ENCODE measurements at places on chromosomes 5 and 9.
A peak's percentile ranks its signal among the peaks of the same experiment; 100 is the strongest.

DNA sequence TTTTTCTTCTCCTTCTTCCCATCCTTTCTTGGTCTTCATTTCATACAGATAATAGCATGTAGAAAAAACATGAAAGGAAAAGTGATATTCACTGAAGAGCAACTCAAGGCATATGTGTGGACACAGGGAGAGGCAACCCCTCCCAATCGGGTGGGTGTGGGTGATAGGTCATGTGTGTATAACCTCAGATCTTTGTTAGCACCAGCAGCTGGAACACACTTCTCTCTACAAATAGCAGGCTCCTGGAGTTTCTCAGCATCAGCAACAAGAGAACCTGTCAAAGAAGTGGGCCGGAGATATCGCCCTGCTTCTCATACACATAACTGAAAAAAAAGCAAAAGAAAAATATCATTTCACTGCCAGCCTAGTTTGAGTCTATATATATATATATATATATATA is 426.4 kb downstream of the DTWD2 start:
- no peaks in the 10 kb centered on the region for H3K27me3 ChIP-seq
- H3K4me1 ChIP-seq: no peaks in the 10 kb centered on the region
- H3K4me3 ChIP-seq: no peak overlapping the region
- no peaks in the 10 kb centered on the region for H3K36me3 ChIP-seq
- DNase-seq: no peak
- H3K27ac ChIP-seq: no peak overlapping the region

GRCh38 chr9:30723656-30724055 is 1660.8 kb upstream of the ACO1 start:
- no peaks in the 10 kb centered on the region for H3K4me1 ChIP-seq
- no peaks in the 10 kb centered on the region for H3K36me3 ChIP-seq
- DNase-seq: no peak

DNA sequence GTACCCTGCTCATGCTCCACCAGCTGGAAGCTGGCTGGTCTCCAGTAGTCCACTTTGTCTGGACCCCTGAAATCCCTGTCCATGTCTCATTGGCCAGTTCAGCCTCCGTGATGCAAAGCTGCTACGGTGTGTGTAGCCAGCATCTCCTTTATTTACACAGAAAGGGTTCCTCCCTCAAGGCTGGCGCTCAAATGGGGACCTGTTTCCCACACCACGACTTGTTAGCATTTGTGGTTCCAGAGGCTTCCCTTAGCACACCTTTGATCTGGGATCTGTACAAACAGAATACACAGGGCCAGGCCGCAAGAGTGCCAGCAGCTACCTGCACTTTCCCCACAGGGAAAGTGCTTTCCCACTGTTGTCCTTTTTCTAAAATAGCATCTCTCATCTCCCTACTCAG is 5.7 kb upstream of the SMU1 start:
- H3K4me1 ChIP-seq: peaks cover 20% of the 10 kb centered on the region
- no peaks in the 10 kb centered on the region for H3K27me3 ChIP-seq
- no peak overlapping the region for H3K4me3 ChIP-seq
- H3K27ac ChIP-seq: peak overlapping the region; percentile 64
- no peaks in the 10 kb centered on the region for H3K36me3 ChIP-seq

DNA sequence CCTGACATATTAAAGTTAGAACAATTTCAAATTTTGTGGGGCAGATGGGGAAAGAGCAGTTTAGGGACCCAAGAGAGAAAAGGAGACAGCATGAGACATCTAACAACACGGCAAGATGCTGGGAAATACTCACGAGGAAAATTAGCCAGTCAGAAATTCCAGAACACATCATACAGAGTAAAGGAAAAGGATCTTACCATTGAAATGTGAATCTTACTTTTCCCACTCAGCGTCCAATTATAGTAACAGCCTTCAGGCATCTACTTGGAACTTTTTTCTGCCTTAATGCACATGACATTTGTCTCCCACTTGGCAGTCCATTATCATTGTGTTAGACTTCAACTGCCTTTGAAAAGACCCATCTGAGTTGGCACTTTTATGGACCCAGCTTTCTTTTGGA is 189.7 kb upstream of the SLC27A6 start:
- H3K4me1 ChIP-seq: no peaks in the 10 kb centered on the region
- no peaks in the 10 kb centered on the region for H3K27me3 ChIP-seq
- H3K4me3 ChIP-seq: no peak overlapping the region
- no peak overlapping the region for H3K27ac ChIP-seq
- DNase-seq: no peak
- H3K36me3 ChIP-seq: no peaks in the 10 kb centered on the region

GRCh38 chr9:112846528-112847488 is 43.9 kb downstream of the SLC46A2 start:
- H3K4me1 ChIP-seq: no peaks in the 10 kb centered on the region
- H3K27ac ChIP-seq: no peak overlapping the region
- no peak overlapping the region for H3K4me3 ChIP-seq
- H3K27me3 ChIP-seq: no peaks in the 10 kb centered on the region
- DNase-seq: no peak

GRCh38 chr5:61461417-61461816 is 129.4 kb downstream of the ZSWIM6 start:
- no peak overlapping the region for H3K27ac ChIP-seq
- H3K36me3 ChIP-seq: no peaks in the 10 kb centered on the region
- H3K27me3 ChIP-seq: no peaks in the 10 kb centered on the region
- peaks cover 3% of the 10 kb centered on the region for H3K4me1 ChIP-seq

DNA sequence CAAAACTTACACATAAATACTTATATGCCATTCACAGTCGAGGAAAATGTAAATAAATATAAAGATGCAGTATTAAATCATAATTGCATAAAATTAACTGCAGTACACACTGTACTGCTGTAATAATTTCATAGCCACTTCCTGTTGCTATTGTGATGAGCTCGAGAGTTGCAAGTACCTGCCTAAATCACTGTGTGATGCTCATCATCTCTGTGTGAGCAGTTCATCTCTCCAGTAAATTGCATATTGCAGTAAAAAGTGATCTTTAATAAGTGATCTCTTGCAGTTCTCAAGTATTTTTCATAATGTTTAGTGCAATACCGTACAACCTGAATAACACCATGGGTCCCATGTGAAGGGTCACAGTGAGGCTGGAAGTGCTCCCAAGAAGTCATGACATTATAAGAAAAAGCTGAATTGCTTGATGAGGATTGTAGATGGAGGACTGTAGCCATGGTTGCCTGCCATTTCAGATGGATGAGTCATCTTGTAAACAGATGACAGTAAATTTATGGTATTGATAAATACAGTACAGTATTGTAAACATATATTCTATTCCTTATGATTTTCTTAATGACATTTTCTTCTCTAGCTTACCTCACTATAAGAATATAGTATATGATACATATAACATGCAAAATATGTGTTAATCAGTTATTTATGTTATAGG is 34.9 kb downstream of the SYK start:
- no peaks in the 10 kb centered on the region for H3K27me3 ChIP-seq
- H3K36me3 ChIP-seq: no peaks in the 10 kb centered on the region
- H3K4me3 ChIP-seq: no peak overlapping the region
- H3K4me1 ChIP-seq: no peaks in the 10 kb centered on the region
- no peak overlapping the region for H3K27ac ChIP-seq

GRCh38 chr9:126618190-126618584 is 4.5 kb downstream of the LMX1B start:
- peaks cover 1% of the 10 kb centered on the region for H3K4me1 ChIP-seq
- peaks cover 39% of the 10 kb centered on the region for H3K27me3 ChIP-seq
- H3K27ac ChIP-seq: no peak overlapping the region
- H3K36me3 ChIP-seq: no peaks in the 10 kb centered on the region

GRCh38 chr5:32201122-32201753 is 27.1 kb upstream of the GOLPH3 start:
- H3K4me1 ChIP-seq: no peaks in the 10 kb centered on the region
- H3K4me3 ChIP-seq: peak overlapping the region; percentile 32
- H3K27ac ChIP-seq: peak overlapping the region; percentile 87
- no peaks in the 10 kb centered on the region for H3K36me3 ChIP-seq
- no peaks in the 10 kb centered on the region for H3K27me3 ChIP-seq

DNA sequence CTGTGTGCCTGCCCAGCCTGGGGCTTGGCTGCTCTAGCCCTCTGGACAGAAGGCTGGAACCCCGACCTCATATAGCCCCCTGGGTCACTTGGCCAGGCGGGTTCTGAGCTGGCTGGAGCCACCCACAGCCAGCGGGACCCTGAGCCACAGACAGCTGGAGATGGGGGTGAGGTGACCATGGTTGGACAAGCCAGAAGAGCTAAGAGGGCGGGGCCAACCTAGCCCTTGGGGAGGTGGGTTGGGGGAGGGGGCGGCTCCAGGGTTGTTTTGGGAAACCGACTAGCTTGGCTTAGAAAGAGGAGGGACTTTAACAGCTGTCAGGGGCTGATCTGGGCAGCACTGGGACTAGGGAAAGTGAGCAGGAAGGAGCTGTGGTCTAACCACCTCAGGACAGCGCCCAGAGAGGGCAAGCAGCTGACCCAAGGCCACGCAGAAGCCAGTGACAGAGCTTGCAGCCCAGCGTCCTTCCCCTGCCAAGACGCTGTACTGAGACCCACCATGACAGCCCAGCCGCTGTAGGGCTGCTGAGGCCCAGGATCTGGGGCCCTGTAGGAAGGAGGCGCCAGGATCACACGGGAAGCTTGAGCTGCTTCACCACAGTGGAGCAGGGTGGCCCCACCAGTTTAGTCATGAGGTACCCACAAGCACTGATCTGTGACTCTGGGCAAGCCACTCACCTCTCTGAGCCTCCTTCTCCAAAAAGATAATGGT is 2.2 kb downstream of the AIF1L start:
- H3K27me3 ChIP-seq: peaks cover 4% of the 10 kb centered on the region
- H3K27ac ChIP-seq: no peak overlapping the region
- no peaks in the 10 kb centered on the region for H3K36me3 ChIP-seq
- DNase-seq: no peak
- H3K4me1 ChIP-seq: no peaks in the 10 kb centered on the region
- H3K4me3 ChIP-seq: no peak overlapping the region

Data from right lobe of liver (tissue), 6 donors.